Stimulated activated CD8-positive, alpha-beta memory T cell treated with anti-CD3 and anti-CD28 coated beads, Interleukin-15, amount 100 ng/mL, for 1 hour (primary cell): ENCODE measurements at places on chromosomes 11 and 22.

DNA sequence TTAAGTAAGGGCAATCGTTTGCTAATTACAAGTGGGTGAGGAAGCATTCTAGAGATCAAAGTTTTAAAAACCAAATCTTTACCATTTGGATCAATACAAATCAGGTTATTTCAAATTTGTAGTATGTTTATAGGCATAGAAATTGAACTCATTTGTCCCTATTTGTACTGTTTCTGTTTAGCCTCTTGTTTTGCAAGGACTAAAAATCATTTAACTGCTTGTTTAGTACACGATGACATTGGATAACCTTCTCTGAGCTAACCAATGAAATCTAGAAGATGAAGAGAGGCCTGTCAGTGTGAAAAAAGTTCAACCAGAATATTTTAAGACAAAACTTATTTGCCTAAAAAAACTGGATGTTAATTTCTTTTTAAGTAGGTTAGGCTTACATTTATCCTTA, 40.0 kb downstream of the ZC3H12C start:
- DNase-seq, result no peak

DNA sequence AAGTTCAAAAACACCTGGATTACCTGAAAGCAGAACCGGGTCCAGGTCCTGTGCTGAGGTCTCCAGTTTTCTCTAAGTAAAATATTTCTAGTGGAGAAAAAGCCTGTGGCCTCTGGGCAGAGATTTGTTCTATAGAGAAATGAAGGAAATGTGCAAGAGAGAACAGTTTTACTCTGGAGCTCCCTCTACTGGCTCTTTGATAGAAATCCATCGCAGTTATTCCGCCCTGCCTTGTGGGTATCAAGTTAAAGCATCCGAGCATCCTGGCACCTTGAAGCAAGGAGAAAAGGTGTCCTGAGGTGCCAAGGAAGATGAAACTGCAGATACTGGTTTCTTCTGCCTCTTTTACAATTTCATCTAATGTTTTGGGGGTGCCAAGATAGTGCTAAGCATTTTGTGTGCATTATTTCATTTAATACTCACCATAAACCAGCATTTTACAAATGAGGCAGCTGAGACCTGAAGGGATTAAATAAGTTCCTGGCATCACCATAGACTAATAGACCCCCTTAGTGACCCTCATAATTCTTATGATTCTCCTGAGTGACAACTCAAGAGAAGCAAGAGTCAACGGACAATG, 113.1 kb upstream of the HSD17B12 start:
- DNase-seq, result no peak

- DNase-seq, result no peak
These were observed 3.4 kb downstream of the MRGPRF start for GRCh38 chr11:69009441-69010211.

GRCh38 chr11:40037005-40037404, 1422.4 kb downstream of the LRRC4C start:
- DNase-seq, result no peak

DNA sequence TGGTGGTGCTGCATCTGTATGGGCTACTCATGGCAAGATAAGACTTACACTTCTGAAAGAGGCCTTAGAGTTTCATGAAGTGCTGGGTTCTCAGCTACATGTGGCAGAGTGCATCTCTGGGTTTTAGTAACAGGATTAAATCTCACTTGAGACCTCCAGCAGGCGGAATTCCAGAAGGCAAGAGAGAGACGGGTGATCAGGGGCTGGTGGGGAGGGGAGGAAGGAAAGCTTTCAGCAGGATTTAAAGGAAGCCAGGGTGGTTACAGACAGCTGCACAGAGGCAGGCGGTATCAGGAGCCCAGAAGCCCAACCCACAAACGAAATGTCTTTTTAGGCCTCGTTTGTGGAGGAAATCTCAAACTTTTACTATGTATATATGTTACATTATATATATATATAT, 56.2 kb upstream of the CD82 start:
- DNase-seq, result no peak

- no peak for DNase-seq
These were observed 2.2 kb upstream of the CABP2 start for GRCh38 chr11:67525275-67525976.

- no peak for DNase-seq
These were observed 25.6 kb downstream of the NARS2 start for GRCh38 chr11:78548911-78549590.

DNA sequence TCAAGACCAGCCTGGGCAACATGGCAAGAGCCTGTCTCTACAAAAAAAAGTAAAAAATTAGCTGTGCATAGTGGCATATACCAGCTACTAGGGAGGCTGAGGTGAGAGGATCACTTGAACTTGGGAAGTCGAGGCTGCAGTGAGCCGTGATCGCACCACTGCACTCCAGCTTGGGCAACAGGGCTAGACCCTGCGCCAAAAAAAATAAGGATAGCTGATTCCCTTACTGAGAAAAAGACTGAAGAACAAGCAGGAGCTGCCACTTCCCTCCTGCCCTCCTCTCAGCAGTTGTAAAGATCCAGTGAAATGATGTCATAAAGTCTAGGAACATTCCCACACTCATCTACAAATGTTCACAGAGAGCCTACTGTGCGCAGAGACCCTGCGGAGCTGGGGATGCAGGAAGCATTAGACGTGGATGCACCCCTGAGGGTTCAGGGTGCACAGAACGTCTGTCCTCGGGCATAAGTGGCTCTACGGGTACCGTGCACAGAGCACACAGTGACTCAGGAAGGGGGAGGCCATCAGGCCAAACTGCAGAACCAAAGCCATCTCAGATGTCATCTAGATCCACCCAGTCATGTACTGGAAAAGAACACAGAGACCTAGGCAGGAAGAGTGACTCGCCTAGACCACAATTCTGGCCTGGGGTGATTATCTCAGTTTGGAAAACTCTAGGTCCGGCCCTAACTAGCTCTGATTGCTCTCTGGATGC, 11.7 kb downstream of the SEC14L2 start:
- no peak for DNase-seq

DNA sequence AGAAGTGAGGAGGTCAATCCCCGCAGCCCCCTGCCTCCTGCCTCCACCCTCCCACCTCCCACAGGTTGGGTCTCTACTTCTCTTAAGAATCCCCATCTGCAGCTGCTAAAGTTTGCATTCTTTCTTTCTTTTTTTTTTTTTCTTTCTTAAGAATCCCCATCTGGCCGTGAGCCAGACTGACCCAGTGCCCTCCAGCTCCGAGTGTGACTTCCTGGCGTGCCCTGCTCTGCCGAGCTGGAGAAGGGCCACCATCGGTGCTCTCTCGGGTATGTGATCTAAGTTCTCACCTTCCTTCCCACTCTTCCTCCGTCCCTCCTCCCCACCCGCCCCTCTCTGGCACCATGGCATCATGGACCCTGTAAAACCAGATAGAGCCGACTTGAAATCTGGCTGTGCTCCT, 66.7 kb upstream of the LMO1 start:
- no peak for DNase-seq

DNA sequence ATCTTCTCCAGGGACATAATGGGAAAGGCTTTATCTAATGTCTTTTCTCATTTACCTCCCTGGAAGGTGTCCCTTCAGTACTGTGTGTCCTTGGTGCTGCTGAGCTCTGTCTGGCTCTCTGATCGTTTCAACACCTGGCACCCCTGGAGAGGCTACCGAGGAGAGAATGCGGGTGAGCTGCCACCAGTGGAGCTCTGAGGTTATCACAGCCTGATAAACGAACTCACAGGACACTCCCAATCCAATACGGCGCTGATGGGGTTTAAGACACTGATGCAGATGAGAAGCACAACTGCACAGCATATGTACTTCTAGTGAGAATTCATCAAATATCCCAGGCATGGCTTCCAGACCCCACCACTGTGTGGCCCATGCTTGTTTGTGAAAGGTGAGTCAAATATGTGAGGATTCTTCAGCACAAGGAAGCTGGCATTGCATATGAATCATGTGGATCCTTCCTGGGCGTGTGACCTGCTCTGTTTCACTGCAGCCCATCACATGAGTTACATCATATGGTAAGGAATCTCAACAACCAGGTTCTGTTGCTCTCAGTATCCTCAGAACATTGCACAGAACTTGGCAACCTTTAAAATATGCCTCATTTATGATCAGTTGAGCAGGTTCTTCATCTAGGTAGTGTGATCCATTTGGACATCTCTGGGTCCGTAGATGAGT, 34.8 kb upstream of the VWA5A start:
- DNase-seq, result no peak

- no peak for DNase-seq
These were observed at the start of gene OR5I1 for GRCh38 chr11:55936300-55936699. Gene OR5I1 (minus strand): TSS chr11:55936400. CDS start chr11:55936400, 0 bp downstream.

- no peak for DNase-seq
These were observed 41.8 kb downstream of the KCNC1 start for GRCh38 chr11:17776212-17776875.

- no peak for DNase-seq
These were observed 46.2 kb downstream of the BLID start for GRCh38 chr11:122069707-122070360.

DNA sequence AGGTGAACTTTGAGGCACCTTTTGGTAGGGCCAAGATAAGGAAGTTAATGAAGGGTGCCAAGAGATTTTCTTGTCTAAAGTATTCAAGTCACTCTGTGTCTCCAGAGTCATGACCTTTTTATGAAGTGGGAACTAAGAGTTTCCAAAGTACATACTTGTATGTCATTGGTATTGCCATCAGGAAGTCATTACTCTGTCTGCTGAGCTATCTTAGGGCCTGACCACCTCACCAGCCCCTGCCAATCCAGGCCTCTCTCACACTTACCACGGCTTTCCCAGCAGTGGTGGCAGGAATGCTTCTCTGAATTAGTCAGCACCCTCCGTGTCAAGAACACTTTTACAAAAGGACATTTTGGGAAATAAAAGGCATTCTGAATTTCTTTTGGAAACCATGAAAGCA, 192.8 kb upstream of the MTNR1B start:
- DNase-seq, result no peak

DNA sequence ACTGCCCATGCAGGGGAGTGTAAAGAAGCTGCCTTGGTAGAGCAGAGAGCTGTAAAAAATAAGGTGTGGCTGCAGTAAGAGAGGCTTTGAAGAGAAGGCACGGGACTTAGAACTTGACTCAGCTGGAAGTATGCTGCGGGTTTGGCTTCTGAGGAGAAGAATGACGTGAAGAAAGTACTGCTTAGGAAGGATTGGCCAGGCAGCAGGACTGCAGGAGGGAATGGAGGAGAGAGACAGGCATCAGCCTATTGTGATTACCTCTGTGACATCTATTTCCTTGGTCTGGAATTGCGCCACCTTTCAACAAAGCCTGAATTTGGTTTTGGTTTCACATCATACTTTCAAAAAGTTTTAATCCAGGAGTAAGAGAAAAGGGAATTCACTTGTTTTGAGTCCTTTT, 22.5 kb downstream of the PRRG4 start:
- DNase-seq, result no peak

DNA sequence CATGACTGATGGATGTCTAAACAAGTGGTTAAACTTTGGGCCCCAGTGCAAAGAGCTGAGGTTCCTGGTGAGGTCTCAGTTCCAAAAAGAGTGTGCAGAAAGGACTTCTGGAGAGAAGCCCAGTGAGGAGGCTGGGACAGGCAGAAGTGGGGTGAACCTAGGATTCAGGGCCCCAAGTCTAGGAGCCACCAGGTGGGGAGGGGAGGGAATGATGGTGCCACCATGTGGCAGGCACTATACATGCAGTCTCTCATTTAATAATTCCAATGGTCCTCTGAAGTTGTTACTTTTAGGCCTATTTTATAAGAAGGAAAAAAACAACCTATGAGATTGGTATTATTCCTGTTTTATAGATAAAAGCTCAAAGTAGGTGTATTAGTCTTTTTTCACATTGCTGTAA, 102.0 kb downstream of the INSC start:
- DNase-seq, result no peak

DNA sequence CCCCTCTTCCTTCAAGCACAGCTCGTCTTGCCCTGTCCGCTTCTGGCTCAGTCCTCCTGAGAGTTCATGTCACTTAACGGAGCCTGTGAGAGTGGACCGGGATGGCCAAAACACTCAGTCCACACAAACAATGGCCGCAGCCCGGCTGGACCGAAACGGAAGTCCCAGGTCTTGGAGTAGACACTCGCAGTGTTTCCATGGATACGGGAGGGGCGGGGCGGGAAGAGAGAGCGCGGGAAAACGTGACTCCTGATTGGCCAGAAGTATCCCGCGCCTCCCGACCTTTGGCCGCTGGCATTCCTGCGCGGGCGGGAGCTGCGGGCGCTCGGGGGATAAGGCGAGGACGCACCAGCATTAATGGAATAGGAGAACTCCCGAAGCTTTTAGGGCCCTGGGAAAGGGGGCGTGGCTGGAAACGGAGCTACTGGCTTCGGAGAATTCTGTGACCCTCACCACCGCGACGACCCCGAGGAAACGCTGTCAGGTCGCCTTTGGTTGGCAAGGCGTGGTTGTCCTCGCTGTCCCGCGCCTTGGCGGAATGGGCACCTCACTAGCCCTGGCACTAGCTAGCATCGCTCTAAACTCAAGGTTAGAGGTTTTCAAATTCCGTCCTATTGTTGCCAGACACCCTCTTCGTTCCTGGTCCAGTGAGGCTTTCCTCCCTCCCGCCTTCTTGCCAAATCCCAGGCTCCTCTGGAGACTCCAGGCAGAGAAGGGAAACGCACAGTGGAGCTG, at the start of the genes NLRP14 and ZNF214:
NLRP14 (plus strand) TSS at position 297 of the 735 bp plus-strand sequence. CDS start 18,108 bp downstream, outside the sequence.
ZNF214 (minus strand) TSS at position 164 of the 735 bp plus-strand sequence. CDS start 17,511 bp downstream, outside the sequence.
- no peak for DNase-seq
